LNCaP clone FGC (cell line): ENCODE measurements at places on chromosomes 16 and 17.

GRCh38 chr16:50740736-50741135 is 1.1 kb upstream of the CYLD start:
- no peak for DNase-seq

- peak; percentile 69 for DNase-seq
Observed at GRCh38 chr16:85570213-85570734, 42.8 kb upstream of the GSE1 start.

DNA sequence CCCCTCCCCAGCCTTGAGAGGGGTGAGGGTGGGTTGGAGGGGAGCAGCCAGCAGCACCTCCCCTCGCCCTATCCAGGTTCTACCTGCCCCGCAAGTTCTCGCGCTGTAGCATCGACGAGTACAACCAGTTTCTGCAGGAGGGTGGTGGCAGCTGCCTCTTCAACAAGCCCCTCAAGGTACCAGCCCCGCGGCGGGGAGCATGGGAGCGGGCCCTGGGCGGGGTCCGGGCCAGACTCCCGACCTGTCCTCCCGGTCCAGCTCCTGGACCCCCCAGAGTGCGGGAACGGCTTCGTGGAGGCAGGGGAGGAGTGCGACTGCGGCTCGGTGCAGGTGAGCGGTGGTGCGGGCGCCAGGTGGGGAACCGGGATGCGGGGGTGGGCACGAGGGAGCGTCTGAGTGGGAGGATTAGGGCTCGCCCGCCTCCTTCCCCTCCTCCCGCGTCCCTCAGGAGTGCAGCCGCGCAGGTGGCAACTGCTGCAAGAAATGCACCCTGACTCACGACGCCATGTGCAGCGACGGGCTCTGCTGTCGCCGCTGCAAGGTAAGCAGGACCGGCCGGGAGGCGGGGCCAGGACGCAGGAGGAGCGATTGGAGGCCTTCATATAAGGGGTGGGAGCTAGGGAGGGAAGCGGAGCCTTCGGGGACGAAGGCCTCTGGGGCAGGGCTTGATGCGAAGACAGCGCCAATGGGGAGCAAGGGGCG is 16.5 kb downstream of the ADAM11 start:
- peak; percentile 96 for DNase-seq

DNA sequence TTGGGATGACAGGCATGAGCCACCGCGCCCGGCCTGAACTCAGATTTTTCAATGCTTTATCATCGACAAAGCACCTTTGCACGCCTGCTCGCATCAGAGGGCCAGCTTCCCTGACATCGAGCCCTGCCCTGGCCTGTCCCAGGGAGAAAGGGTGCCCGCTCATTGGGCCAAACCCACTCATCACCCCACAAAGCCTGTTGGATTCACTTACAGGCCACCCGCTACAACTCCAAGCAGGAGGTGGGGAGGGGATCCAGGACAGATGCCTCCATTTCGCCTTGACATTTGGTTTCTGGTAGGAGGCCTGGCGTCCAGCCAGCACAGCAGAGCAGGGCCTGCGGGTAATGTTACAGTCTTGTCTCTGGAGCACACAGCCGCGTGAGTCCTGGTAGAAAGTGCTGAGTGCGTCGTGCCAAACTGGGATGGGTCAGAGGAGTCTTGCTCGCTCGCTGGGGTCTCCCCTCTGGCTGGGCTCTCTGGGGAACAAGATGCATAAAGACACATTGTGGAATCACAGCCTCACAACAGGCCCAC is 19.8 kb downstream of the SMTNL2 start:
- DNase-seq: peak; percentile 6

- no peak for DNase-seq
Observed at GRCh38 chr16:18932243-18932987, 6.2 kb upstream of the SMG1 start.

GRCh38 chr16:89300311-89300975 is 82.9 kb downstream of the ZNF778 start:
- peak; percentile 79 for DNase-seq

DNA sequence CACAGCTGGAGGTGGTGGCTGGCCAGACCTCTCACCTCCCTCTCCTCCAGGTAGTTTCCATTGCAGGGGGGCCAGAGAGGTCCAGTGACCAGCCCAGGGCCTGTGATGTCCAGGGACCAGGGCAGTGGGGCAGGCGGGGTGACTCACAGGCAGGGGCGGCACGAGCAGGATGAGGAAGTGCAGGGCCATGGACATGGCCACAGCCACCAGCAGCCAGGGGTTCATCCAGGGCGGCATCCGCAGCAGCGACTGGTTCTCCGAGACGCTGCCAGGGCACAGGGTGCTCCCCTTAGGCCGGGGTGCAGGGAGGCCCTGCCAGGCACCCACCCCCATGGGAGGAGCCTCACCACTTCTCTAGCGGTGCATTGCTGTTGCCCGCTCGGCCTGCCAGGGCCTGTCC is 12.9 kb upstream of the P2RX1 start:
- no peak for DNase-seq

- no peak for DNase-seq
Observed at GRCh38 chr16:2358811-2359210, 18.3 kb upstream of the ABCA3 start.

GRCh38 chr16:20747030-20747816 is 5.6 kb upstream of the THUMPD1 start:
- DNase-seq: no peak

- DNase-seq: no peak
Observed at GRCh38 chr17:50035421-50035879, 20.5 kb upstream of the ITGA3 start.

- peak; percentile 74 for DNase-seq
Observed at GRCh38 chr17:81044764-81045589, 10.0 kb downstream of the BAIAP2 start.

DNA sequence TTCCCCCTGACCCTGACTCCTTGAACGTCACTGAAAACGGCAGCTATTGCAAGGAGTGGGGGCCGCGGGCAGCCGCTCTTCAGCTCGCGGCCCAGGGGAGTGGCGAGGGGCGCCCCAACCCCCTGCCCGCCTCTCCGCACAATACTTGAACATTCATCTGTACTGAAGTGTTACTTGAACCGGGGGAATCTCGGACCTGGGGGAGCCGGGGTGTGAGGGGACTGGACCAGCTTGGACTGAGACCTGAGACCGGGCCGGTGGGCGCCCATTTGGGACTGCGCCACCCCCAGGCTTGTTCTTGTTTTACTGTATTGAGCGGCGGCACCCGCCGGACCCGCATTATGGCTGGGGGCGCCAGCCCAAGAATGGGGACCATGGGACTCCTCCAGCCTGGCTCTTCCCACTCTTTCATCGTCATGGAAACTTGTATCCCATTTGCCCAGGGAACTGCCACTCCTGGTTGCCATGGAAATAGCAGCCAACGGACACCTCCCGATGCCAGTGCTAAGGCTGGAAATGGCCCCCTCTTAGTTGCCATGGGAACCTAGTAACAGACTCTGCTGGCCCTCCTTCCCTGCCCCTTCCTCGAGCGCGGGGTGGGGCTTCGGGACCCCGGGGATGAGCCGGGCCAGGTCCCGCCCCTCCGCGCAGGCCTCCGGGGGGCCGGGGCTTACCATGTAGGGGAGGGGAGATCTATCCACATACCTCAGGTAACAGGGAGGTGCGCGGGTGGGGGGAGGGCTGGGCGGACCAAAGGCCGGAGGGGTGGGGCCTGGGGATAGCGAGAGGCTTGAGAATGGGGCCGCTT is 805 bp upstream of the ORAI3 start:
- peak; percentile 63 for DNase-seq

DNA sequence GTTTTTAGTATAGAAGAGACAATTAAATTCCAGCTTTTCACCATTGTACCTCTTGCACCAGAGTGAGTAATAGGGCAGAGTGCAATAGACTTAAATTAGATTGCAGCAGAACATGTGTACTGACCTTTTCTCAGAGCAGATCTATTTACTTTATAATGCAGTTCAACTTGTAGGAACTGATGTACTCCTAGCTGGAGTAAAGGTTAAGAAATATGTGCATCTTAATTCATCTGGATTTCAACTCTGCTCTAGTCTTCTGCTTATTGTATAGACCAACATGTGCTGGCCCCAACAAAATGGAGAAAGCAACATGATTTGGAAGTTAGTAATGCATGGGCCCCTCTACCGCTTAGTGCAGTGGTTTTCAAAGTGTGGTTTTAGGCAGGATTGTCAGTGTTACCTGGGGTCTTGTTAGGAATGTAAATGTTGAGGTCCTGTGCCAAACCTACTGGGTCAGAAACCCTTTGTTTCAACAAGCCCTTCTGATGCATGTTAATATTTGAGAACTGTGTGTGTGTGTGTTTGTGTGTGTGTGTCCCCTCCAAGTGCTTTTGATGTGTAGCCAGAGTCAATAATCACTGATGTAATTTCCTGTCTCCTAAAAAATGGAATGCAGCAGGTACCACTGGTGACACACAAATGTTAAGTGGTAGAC is 138.6 kb downstream of the TOX3 start:
- DNase-seq: no peak

DNA sequence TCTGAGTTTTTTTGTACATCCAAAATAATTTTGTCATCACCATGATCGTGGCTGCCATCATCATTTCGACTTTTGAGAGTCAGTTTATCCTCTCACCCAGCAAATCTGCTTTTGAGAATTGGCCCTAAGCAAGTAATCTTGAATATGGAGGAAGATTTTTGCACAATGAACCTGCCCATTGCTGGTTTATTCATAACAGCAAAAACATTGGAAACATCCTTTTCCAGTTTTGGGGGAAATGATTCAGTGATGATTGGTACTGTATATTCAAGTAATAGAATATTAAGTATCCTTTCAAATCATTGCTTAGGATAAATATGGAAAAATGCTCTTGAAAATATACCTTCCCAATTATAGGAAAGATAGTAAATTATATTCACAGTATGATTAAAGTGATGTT is 53.1 kb downstream of the PRKCA start:
- DNase-seq: no peak

- no peak for DNase-seq
Observed at GRCh38 chr16:47705266-47705665, 244.1 kb downstream of the PHKB start.

DNA sequence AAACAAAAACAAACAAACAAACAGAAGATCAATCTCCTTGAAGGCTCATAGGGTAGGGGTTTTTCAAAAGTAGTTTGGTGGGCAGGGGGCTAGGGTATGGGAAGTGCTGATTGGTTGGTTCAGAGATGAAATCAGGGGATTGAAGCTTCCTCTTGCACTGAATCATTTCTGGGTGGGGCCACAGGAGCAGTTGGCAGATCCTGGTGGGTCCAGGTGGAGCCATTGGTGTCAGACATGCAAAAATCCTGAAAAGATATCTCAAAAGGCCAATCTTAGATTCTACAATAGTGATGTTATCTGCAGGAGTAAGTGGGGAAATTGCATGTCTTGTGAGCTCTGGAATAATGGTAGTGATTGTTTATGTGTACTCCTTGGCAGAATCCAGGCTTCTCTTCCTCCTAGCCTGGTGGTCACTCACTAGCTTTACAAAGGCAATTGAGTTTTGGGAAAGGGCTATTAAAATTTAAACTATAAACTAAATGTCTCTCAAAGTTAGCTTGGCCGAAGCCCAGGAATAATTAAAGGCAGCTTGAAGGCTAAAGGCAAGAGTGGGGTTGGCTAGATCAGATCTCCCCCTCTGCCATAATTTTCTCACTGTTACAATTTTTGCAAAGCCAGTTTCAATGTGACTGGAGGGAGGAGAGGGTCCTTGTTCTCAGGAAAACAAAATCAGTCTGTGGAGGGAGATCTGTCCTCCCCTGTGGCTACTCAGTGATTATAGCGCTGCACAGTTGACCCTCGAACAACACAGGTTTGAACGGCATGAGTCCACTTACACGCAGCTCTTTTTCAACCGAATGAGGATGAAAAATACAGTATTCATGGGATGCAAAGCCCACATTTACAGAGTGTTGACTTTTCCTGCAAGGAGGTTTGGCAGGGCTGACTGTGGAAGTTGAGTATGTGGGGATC is 45.2 kb downstream of the RNF112 start:
- DNase-seq: no peak

DNA sequence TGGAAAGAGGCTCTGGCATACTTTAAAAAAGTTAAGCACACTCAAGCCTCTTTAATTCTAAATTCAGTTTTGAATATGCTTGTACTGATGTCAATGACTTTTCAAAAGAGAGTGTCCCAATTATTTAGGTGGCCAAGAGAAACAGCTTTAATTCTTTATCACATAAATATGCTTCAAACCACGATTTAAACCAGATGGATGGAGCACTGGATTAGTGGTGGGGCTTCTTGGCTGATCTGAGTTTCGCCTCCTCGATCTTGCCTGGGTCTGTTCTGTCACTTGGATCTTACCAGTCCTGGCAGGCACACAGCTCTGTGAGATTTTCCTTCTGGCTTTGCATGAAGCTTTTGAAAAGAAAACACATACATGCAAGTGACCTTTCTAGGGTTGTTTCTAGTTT is 467.8 kb downstream of the MAF start:
- DNase-seq: no peak

DNA sequence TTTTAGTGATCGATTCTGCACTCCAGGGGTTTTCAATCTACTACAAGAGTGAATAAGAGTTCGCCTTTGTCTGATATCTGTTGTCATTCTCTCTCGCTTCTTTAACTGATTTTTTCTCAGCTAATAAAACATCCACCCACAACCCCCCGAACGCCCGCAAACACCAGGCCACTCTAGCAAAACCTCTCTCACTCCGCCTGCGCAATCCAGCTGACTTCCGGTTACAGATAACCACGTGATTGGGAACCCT is 338 bp upstream of the RPL19 start:
- peak; percentile 88 for DNase-seq

DNA sequence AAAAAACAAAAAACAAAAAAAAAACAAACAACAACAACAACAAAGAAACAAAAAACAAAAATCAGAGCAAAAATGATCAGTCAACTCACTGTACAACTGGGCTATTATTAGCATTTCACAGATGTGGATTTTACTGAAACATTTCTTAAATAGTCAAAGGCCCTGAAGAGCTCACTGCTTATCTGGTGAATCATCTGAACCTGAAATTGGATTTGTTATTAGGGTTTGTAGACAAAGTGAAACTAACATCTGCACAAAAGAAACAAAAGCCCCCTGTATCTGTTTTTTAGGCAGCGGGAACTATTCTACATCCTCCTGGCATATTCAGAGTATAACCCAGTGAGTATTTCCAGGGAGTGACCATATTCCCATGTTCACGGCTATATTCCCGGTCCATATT is 32.6 kb upstream of the KSR1 start:
- DNase-seq: no peak

DNA sequence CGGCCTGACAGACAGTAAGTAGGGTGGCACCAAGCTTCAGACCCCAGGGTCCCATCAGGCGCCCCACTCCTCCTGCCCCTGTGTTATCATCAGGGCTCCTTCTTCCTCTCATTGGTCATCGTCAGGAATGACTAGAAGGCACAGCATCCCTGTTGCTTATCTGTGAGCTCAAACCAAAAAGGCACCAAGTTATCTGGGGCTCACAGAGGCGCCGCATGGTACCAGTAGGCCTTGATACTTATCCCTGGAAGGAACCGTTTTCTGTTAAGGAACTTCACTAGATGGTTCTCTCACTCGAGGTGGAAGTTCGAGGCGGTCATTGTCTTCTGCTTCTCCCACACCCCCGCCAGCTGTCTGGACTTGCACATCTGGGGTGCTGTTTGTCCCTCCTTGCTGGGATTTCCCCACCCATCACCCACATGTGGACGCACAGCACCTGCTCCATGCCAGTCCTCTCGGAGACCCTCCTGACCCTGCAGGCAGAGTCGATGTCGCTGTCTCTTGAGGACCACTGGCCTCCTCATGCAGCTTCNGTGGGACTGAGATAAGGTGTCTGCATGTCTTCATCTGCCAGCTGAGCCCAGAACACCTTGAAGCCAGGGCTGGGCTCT is 52.1 kb downstream of the METRNL start:
- no peak for DNase-seq
